ENCODE measurements at places on chromosomes 7 and 10.

DNA sequence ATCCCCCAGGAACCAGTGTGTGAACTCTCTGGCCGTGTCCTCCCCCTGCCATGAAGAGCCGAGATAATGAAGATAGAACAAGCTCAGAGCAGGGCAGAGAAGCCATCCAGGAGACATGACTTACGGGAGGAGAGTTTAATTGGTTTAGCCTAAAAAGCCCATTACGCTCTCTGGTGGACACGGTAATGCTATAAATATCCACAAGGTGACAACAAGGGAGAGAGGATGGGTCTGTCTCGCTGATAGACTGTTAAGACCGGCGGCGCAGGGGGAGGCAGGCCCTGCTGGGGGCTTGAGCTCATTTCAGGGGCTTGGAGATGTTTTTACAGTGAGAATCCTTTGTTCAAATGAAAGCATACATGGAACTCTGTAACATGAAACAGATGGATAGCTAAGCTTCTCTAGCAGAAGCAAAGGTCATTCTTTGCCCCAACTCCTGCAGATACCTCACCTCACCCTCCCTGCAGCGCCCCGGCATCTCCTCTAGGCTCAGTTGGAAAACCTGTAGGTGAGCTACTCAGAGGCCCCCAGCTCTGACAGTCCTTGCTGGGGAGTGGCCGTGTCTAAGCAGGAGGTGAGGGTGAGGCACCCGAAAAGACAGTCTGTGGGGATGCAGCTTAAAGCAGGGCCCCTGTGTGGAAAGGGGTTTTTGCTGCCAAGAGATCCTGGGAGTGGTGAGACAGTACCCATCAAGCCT lies 40.8 kb upstream of the LOXL4 start:
- no peak for DNase-seq

DNA sequence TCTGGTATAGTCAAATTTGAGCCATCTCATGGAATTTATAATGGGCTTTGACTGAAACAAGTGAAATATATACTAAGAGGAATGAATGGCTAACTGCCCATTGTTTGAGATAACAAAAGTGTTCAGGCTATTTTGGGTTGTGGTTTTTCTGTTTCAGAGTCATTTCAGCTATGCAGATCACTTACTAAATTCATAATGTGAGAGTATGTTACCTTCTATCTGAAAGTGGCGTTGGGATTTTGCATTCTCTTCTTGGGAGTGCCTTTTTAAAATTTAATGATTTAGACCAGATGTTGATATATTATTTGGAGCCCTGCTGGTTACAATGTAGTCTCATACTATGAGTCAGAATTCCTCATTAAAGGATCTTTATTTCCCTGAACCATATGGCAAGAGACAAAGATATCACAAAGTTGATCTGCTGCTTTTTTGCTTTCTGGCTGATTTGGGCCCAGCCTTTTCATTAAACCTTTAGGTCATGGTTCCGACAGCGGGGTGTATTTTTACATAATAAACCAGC lies 10.4 kb downstream of the VCL start:
- DNase-seq: no peak

GRCh38 chr10:22635650-22636049 lies 78.7 kb downstream of the PIP4K2A start:
- no peak for DNase-seq

DNA sequence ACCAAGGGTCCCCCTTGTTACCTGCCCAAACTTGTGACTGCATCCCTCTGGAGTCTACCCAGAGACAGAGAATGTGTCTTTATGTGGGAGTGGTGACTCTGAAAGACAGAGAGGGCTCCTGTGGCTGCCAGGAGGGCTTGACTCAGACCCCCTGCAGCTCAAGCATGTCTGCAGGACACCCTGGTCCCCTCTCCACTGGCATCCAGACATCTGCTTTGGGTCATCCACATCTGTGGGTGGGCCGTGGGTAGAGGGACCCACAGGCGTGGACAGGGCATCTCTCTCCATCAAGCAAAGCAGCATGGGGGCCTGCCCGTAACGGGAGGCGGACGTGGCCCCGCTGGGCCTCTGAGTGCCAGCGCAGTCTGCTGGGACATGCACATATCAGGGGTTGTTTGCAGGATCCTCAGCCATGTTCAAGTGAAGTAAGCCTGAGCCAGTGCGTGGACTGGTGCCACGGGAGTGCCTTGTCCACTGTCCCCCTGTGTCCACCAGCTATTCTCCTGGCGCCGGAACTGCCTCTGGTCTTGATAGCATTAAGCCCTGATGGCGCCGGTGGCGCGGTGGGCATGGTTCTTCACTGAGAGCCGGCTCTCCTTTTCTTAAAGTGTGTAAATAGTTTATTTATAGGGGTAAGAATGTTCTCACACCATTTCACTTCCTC lies 19.4 kb upstream of the SH2D4B start:
- DNase-seq: no peak

- DNase-seq: no peak
These were observed 126.7 kb upstream of the C1QL3 start for GRCh38 chr10:16648366-16648765.

DNA sequence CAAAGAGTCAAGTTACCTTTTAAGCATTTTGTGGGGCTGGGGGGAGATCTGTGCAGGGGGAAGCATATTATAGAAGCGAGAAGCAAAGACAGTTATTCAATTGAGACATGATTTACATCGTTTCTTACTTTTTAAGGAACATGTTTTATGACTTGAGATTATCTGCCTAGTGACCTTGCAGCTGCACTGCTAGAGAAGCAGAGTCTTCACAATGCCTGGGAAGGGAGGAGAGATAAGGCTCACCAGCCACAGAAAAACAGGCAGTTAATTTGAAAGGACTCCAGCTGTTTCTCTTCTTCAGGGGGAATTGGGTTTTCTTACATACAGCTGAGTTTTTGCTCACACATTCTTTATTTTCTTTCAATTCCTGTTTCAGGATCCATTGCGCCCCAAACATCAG lies 31.0 kb downstream of the PHYH start:
- DNase-seq: no peak

GRCh38 chr7:42606193-42606905 lies 305.5 kb downstream of the C7orf25 start:
- DNase-seq: peak; percentile 16

DNA sequence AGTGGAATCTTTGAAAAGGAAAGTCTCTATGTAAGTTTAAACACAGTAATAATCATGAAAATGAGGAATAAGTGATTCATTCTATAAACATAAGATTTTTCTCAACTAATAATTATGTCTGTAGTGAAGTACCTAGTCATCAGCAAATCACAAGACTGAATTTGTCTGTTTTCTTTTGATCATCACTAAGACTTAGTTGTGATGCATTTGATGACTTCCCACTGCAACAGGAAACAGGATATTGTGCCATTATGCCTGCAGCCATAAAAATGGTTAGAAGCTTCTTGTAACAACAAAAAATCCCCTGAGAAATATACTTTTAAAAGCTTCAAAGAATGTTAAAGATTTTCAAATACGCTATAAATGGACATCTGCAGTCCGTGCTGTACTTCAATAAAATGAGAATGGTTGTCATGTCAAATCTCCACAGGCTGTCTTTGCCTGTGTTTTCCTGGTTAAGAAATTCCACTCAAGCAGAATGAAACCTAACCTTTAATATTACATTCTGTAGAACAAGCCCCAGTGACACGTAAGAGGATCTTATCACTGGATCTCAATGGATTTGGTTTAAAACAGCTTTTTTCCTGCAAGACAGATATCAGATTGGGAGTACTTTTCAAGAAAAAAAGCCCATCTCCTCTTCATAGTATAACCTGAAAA lies 1262.3 kb upstream of the PHF14 start:
- no peak for DNase-seq

DNA sequence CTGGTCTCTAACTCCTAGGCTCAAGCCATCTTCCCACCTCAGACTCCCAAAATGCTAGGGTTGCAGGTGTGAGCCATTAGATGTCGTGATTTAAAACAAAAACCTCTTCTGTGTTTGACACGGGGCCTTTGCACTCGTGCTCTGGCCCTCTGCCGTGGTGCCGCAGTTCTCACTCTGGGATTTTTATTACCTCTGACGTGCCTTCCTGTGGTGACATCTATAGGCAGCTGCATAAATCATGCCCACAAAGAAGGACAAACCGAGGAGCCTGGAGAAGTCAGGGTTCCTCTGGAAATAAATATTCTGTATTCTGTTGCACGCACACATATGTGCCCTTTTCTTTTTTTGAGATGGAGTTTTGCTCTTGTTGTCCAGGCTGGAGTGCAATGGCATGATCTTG lies 25.9 kb upstream of the OCM start:
- DNase-seq: no peak

GRCh38 chr7:82616059-82616728 lies 172.6 kb upstream of the CACNA2D1 start:
- peak; percentile 62 for DNase-seq

DNA sequence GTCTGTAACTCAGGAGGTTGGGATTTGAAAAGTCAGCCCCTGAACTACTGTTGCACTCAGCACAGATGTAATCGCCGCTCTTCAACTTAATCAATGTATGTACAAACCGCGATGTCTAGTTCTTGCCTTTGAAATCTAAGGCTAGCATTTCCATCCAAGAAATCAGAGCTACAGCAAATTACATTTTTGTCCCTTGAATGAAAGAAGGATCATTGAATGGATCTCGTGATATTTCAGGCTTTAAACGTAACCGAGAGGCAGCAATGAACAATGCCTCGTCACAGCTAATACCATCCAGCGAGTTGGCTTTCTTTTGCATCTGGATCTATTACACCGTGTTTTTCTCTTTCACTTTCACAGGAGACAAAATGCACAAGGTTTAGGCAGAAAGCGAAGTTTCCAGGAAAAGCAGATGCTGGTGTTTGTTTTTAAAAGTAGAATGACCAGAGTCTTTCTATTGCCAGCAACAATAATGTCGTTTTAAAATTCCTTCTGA lies 5.5 kb downstream of the SKIDA1 start:
- DNase-seq: peak; percentile 58

DNA sequence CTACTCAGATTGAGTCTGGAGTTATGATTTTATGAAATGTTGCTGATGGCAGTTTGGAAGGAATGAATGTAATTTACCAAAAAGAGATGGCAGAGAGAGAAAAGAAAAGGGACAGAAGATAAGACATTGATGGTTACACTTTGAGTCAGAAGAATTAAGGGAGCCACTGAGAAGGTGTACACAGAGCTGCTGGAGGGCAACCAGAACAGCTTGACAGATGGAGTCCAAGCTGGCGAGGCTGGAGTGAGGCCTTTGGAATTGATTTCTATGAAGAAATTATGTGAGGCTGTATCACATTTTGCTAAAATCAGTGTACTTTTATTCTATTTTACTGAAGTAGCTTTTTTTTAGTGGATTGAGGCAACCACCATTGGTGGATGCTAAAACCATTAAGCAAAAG lies 740.5 kb downstream of the REEP3 start:
- DNase-seq: peak; percentile 15

DNA sequence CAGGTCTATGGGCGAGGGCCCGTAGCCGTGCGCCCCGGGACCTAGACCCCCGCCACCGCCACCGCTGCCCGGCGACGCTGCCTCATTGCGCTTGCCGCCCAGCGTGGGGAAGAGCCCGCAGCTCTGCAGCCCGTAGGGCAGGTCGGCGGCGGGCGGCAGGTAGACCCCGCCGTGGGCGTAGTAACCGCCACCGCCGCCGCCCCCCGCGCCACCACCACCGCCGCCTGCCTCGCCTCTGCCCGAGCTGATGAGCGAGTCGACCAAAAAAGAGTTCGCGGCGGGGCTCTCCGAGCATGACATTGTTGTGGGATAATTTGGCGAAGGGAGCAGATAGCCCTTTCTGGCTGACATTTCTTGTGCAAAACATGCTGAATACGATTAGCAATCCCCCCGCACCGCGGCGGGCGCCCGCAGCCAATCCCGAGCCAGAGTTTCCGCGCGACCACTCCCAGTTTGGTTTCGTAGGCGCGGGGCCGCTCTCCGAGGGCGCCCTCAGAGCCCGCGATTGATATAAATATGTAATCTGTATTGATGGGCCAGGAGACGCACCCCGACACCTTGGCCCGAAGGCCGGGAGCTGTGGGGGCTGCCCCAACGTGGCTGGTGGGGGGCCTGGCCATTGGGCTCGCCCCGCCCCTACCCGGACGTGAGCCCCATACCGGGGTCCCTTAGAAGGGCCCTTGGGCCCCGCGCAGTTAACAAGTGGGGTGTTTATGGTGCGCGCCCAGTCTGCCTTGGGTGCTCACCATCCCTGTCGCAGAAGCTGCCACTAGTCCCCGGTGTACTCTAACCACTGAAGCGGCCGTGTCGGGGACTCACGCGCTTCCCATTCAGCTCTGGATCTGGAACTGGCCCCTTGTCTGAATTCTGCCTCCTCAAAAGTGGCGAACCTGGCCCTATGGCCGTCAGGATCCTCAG lies at the start of gene HOXA10:
Gene HOXA10 (minus strand): TSS at position 365 of the 918 bp plus-strand sequence. CDS start 14 bp downstream, at position 351.
- no peak for DNase-seq

DNA sequence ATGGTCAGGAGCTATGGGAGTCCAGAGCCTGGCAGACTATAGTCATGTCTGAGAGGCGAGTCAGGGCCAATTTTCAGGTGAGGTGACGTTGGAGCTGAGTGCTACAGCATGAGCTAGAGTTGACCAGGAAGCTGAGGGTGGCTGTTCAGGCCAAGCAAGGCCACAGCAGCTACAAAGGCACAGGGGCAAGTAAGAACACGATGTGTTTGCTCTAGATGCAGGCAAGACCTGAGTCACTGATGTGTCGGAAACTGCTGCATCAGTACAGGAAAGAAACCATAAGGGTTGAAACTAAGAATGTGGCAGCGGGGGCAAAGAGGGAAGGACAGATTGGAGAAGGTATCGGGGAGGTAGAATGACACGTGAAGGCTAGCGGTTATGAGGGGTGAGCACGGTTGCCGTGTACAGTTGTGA lies 11.8 kb upstream of the RRP12 start:
- no peak for DNase-seq

DNA sequence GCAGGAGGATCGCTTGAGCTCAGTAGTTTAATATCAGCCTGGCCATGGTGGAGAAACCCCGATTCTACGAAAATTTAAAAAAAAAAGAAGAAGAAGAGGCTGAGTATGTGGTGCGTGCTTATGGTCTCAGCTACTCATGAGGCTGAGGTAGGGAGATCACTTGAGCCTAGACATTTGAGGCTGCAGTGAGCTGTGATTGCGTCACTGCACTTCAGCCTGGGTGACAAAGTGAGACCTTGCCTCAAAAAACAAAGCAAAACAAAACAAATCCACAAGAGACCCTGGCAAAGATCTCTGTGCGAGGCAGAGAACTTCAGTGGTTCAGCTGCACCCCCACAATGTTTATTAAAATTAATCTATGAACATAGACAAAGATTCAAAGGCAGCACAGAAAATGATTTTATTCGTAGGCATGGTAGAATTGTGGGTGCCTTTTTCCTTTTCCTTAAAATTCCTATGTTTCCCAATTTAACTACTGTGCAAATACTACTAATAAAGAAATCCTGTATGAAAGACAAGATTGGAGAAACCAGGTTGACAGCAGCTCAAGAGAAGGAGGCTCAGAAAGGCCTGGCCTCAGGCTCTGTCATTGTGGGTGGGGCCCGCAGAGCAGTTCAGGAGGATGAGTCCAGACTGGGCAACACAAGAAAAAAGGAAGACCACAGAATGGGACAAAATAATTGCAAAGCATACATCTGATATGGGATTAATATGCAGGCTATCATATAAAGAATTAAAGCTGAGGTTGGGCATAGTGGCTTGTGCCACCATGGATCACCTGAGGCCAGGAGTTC lies 24.5 kb upstream of the PURB start:
- no peak for DNase-seq

GRCh38 chr10:78336402-78336791 lies 302.7 kb downstream of the RPS24 start:
- DNase-seq: no peak

Data from pons (tissue), 1 donor.